ENCODE measurements at places on chromosomes 4 and X.

DNA sequence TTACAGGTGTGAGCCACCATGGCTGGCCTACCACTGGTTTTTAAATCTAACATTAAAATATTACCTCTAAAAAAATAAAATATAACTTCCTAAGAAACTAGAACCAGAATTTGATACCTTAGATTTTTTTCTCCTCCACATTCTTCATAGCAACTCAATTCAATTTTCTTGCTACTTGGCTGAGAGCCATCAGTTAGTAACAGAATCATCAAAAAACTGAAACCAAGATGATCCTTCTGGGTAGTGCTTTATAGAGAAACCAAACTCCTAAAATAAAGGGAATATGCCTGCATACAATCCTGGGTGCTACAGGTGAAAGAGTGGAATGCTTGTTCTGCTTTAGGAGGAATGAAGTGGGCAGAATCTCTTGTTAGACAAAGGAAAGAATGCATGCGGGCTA is 64.4 kb downstream of the RPS3A start:
- no peak for DNase-seq

- no peak for DNase-seq
Measured at GRCh38 chrX:118480172-118480571, 15.4 kb upstream of the DOCK11 start.

GRCh38 chrX:136154998-136155397 is 7.7 kb downstream of the FHL1 start:
- no peak for DNase-seq

DNA sequence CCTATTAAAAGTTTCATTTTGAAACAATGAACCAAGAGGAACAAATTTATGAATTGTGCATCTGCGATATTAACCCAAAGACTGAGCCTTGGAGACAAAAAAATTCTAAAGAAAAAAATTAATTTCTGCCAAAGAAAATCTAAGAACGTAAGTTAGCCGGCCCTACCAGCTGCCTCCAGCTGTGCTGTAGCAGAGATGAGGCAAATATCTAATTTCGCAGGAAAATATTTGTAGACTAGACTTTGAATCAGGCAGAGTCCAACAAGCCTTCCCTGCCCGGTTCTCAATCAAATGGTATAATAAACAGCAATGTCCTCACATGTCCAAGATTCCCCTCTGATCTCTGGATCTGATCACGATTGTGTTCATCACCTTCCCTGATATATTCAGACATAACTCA is 21.2 kb upstream of the SMIM20 start:
- DNase-seq, result no peak
